SW 1271 (cell line): ENCODE measurements at places on chromosomes 3 and 15.

DNA sequence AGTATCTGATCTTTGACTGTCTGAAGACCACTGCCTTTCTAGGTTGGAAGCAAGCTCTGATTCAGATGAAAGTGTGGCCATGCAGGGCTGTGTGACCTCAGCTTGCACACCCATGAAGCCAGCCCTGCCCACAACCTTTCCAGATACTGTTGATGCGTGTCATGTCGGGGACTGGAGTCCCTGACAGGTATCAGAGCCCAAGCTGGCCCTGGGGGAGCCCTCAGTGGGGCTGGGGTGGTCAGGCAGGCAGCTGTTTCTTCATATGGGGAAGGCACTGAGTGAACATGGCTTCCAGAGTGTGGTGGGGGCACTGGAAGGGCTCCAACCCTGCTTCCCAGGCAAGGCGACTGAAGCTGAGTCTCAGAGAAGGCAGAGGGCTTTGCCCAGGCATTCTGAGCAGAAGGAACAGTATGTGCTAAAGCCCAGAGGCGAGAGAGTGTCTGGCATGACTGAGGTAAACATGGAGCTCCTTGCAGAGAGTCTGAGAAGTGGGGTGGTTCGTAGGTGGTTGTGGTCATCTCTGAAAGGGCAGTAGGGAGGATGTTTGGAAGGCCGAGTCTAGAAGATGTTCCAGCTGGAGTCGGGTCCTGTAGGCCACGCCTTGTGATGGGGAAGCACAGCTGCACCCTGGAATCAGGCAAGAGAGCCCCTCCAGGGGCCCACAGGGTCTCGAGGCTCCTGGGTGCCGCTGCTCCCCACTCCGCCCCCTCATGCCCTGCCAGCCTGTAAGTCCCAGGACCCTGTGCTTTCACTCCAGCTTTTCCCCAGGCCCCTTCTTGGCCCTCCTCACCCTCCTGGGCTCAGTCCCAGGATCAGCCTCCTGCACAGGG is 122.2 kb downstream of the EEFSEC start:
- no peak for DNase-seq

DNA sequence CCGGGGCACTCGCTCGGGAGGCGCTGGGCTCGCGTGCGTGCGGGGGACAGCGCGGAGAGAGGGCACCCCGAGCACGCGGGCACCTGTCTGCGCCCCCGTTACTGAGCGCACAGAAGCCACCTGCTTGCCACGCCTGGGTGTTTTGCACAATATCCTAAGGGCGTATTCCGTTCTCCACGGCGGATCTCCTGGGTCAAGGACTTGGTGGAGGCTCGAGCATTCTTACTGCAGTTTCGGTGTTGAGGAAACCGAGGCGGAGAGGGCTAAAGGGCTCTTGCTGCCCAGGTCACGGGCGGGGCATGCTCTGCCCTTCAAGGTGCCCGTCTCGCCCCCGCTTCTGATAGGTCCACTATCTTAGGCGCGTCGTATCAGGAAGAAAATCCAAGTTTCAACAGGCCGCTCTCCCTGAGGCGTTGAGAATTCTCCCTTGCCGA is 526 bp downstream of the GPD1L start:
- no peak for DNase-seq

DNA sequence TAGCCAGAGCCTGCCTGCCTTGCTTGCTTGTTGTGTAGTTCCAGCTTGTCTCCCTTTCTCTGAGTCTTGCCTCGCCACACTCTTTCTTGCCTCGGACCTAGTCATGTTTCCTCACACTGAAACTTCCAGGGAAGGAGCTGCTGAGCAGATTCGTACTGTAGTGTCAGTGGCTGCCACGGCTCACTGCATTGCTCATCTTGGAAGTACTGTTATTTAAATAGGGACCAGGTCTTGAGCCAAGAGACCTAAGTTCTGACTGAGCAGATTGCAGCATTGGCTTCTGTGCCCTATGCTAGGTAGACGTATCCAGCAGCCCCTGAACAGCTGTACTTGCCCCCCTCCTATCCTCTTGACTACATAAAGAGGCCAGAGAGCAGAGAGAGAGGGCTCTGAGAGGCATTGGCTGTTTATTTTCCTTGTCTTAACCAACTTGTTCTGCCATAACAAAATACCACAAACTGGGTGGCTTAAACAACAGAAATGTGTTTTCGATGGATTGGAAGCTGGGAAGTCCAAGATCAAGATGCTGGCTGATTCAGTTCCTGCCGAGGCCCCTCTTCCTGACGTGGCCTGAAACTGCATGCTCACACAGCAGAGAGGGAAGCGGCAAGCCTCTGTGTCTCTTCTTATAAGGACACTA is 5.8 kb upstream of the RARRES1 start:
- no peak for DNase-seq

- DNase-seq: no peak
These were observed 609 bp downstream of the GOLGA8A start for GRCh38 chr15:34436956-34437442.

- no peak for DNase-seq
These were observed 72.3 kb downstream of the BLM start for GRCh38 chr15:90789462-90789861.

DNA sequence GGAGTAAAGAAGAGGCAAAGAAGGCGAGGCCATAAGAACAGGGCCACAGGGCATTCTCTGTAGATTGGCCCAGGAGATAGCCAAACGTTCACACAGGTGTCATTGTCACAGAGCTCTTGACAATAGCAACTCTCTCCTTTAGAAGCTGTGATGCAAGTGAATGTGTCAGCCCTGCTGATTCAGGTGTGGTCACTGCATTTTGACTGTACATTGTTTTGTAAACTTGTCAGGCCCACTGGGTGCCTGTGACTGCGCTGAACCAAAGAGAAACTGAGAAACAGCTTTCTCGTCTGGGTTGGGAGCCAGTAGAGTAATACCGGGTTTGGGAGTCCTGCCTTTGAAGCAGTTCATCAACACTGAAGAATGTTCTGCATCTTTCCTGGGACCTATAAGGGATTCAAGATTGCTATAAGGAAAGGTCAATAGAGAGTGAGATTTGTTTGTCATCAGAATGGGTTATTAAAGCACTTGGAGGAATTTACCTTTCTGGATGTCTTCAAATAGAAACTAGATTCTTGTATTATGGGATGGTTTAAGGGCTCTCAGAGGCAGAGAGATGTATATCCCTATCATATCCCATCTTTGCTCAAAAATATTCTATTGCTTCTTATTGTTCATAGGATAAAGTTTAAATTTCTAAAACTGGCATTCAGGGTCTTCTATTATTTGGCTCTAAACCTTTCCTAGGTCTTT is 45.4 kb downstream of the TMEM45A start:
- no peak for DNase-seq

- DNase-seq: no peak
These were observed 154.2 kb upstream of the LRIG1 start for GRCh38 chr3:66655044-66655443.

GRCh38 chr3:8486936-8487335 is 14.7 kb upstream of the LMCD1 start:
- DNase-seq: no peak

DNA sequence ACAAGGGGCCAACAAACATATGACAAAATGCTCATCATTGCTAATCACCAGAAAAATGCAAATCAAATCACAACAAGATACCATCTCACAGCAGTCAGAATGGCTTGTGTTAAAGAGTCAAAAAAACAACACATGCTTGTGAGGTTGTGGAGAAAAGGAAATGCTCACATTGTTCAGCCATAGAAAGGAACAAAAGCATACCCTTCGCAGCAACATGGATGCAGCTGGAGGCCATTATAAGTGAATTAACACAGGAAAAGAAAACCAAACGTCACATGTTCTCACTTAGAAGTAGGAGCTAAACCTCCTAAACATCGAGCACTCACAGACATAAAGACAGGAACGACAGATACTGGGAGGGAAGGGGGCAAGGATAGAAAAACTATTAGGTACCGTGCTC is 678.4 kb upstream of the GRM7 start:
- no peak for DNase-seq

- no peak for DNase-seq
These were observed 357.2 kb downstream of the ZNF385D start for GRCh38 chr3:21393683-21394311.

- DNase-seq: no peak
These were observed 196.0 kb downstream of the SUCLG2 start for GRCh38 chr3:67458408-67458807.

- peak; percentile 60 for DNase-seq
These were observed 385.7 kb downstream of the LSAMP start for GRCh38 chr3:116059421-116060096.

- DNase-seq: no peak
These were observed 46.1 kb downstream of the RFTN1 start for GRCh38 chr3:16467393-16467792.

GRCh38 chr3:19540464-19540863 is 392.2 kb downstream of the KCNH8 start:
- DNase-seq: no peak

GRCh38 chr15:70539409-70539808 is 223.9 kb downstream of the UACA start:
- no peak for DNase-seq

DNA sequence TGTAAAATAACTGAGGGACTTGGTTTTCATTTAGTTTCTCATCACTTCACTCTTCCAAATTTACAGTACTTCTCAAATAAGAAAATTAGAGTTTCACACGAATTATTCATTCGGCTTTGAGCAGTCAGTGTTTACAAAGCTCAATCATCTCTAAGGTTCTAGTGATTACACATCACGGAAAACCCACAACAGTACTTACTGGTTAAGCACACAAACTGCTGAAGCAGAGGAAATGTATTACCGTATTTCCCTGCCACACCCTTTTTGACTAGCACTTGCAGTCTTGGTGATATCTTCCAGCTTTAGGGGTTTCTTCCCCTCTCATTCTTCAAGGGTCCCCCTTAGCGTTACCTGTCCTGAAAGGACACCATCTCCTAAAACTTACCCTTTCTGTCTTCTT is 164.8 kb upstream of the CDIN1 start:
- no peak for DNase-seq

GRCh38 chr15:39596358-39597051 is 15.6 kb downstream of the THBS1 start:
- DNase-seq: no peak

DNA sequence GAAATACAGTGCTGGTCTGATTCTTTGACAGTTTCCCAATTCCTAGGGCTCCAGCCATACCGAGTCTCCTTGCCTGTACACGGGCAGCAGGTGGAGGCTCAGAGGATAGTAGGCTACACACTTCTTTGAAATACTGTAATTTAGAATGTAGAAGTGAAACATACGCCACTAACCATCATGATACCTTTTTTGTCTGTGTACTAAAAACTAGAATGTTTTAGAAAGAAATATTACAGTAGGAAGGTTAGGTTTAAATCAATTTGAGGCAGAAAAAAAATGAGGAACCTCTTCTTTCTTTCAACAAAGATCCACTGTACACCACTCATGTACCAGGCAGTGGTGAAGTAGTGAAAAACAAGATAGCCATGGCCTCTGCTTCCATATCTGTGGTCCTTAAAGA is 354.7 kb downstream of the MCTP2 start:
- DNase-seq: no peak

GRCh38 chr3:141454906-141455602 is 31.8 kb upstream of the RASA2 start:
- DNase-seq: peak; percentile 76

GRCh38 chr15:67508407-67508806 is 12.5 kb upstream of the C15orf61 start:
- no peak for DNase-seq

- no peak for DNase-seq
These were observed 63.4 kb upstream of the LEKR1 start for GRCh38 chr3:156762631-156763185.

GRCh38 chr15:42138968-42139386 is 17.5 kb downstream of the PLA2G4F start:
- no peak for DNase-seq

- DNase-seq: no peak
These were observed 763 bp upstream of the ZIC4 start for GRCh38 chr3:147407114-147407497.

GRCh38 chr15:42733027-42733426 is 3.9 kb downstream of the CDAN1 start:
- DNase-seq: no peak

- peak; percentile 98 for DNase-seq
These were observed at the start of gene BRPF1 for GRCh38 chr3:9731206-9732079. TSS of gene BRPF1 (plus strand) at chr3:9731735. CDS start at chr3:9734141, 2,406 bp downstream.

DNA sequence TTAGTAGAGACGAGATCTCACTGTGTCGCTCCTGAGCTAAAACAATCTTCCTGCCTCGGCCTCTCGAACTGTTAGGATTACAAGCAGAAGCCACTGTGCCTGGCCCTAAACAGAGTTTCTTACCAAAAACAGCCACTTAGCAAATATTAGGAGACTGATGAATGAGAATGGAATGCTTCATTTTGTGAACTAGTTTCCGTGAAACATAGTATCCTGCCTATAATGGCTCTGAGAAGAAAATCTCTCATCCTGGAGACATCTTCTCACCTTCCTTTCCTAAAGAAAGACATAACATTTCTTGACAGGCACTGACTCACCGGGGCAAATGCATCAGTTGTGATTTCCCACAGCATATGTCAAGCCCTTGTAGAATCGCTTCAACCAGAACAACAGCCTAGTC is 44.9 kb downstream of the GJD2 start:
- no peak for DNase-seq
